Renal cortical epithelial cell (primary cell): ENCODE measurements at places on chromosomes 11 and 22. TPM values are rescaled to one million over a fixed set of nuclear protein-coding genes. Genes with fewer than 3 reads are reported as not detected.

Gene CRYBB1
- not detected in 2 replicates for total RNA-seq

GRCh38 chr11:128227466-128227865 is 359.9 kb downstream of the ETS1 start:
- no peak for DNase-seq

GRCh38 chr11:89529626-89530380 is 38.6 kb upstream of the NOX4 start:
- DNase-seq: no peak

DNA sequence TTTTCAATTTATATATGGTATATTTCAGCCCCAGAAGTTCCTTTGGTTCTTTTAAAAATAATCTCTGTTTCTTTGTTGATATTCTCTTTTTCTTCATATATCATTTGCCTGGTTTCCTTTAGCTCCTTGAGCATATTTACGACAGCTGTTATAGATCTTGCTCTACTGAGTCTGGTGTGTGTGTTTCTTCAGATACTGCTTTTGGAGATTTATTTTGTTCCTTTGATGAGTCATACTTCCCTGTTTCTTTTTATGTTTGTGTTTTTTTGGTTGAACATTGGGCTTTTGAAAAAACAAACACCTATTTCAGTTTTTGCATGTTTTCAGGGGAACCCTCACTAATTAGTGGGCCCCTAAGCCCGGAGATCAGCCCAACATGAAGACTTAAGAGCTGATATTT is 23.3 kb downstream of the GLB1L2 start:
- no peak for DNase-seq
